ENCODE measurements at places on chromosomes 5 and 9.

DNA sequence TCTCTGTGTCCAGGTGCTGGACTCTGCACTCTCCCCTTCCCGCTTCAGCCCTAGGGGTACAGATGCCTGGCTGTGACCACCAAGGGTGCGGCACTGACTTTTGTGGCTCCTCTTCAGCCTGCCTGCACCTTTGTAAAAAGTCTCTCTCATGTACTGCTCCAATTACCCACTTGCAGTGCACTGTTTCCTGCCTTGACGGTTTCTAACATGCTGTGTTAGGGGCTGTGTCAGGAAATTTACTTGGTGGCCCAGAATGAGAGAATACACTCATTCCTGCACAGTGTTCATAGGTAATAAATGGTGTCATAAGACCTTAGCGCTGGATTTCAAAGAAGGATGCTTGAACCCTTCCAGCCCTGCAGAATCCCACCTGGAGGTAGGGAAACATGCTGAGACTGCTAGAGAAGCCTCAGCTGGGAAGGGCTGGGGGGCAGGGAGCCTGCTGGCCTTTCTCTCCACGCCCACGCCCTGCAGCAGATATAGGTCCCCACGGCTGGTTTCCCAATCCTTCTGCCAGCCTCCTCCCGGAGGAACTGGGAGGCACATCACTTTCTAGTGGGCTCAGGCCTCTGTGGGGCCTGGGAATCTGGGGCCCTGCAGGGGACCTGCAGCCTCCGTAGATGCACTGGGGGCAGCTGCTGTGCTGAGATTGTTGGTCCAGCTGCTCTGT lies 17.6 kb upstream of the HRH2 start:
- no peak for DNase-seq

DNA sequence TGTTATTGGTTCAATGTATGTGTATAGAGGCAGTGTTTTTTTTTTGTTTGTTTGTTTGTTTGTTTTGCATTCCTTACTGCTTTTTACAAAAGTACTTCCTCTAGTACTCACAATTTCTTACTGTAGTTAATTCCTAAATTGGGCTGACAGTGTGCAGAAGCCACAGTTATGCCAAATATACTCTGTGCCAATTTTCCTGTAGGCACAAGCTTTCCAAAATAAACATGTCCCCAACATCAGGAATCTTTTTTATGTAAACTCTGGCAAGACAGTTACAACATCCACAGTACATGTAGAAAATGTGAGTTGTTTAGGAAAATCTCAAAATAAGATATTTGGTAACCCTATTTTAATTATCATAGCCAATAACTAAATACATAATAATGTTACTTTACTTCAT lies 161.6 kb upstream of the TSLP start:
- no peak for DNase-seq

DNA sequence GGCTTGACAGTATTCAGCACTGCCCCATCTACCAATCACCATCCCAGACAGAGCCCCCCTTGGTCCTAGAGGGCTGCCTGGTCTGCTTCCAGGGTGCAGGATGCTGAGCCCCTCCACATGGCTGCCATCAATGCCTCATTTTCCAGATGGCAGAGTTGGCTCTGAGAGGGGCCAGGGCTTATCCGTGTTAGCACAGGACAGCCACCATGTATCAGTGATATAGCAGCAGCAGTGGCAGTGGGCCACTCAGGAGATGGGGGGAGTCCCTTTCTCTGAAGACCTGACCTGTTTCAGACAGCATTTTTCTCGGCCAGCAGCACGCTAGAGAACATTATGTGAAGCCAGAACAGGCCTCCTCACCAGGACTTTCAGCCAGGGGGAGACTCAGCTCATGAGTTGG lies 1.6 kb upstream of the SMIM32 start:
- DNase-seq = no peak

GRCh38 chr5:28542987-28543386 lies 1504.6 kb upstream of the CDH9 start:
- no peak for DNase-seq

DNA sequence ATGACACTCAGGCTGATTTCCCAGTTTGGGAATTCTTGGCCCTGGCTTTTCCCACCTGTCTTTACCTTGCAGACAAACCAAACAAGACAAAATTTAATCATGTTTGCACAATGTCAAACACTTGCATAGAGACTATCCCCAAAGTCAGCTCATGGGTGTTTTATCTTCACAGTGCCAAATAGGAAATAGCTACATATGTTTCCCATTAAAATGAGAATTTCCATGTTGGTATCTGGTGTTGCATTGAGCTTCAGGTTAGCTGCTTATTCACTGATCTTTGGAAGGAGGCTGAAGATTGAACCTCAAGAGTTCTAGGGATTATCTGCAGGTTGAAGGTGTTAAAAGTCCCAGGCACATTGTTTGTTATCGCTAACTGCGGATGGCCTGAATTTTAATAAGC lies 19.5 kb downstream of the MAP1B start:
- DNase-seq = no peak

DNA sequence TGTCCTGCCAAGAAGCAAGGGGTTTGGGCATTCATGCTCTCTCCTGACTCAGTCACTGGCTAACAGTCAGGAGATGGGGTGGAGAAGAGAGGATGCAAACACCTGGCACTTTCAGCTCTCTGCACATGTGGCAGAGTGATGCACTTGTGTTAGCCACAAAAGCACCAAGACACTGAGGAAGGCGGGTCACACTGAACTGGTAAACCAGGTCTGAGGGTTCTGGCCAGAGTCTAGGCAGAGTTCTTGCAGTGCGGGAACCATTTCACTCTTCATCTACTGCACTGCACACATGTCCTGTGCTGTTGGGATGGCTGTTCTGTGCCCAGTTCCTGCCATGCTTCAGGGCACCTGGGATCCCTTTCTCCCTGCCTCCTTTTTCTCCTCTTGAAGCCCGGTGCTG lies 157.1 kb upstream of the GDNF start:
- DNase-seq = no peak

DNA sequence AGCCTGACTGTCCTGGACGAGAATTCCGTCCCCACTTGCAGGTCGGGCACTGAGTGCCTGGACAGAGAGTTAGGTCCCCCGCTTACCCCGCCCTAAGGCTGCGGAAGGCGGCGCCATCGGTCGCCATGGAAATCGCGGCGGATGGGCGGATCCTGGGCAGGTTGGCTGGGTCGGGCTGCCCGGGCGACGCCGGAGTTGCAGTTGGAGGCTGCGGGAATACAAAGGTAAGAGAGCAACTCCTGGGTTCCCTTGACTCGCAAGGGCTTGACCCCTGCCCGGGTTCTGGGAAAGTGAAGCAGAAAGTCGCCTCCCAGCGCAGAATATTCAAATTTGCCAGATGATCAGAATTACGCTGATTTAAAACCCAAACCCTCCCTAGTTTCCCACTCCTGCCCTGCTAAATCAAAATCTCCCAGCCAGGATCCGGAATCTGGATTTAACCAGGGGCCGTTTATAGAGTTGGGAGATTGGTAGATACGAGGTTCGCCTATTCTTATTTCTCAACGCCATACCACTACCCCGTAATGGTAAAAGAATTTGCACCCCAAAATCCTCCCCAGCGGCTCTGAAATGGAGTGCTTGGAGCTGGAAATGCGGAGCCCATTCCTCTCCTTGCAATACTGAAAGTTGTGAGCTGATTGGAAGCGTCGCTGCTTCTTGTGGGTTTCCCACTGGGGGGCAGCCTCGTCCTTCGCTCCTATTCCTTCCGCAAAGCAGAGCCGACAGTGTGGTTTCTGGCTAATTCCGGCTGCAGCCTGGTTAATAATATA lies 156.4 kb upstream of the RASEF start:
- peak; percentile 60 for DNase-seq

- DNase-seq = no peak
Measured at GRCh38 chr5:153676406-153676805, 185.9 kb downstream of the GRIA1 start.

DNA sequence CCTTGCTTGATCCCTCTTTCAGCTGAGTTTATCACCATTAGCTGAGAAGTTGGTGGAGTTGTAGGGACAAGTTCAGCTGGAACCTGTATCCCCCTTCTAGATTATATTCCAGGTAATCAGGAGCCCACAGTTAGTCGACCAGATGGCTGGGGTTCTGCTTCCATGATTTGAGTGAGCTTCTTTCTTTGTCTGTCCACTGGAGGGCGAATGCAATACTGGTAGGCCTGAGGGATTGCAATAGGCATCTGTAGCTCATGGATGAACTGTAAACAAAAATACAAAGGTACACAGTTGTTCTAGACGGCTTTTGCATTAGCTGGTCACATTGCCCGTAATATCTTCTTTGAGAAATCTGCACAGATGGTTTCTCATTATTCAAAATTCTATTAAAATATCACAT lies 88.9 kb downstream of the PCSK5 start:
- DNase-seq = peak; percentile 9

GRCh38 chr5:34047143-34047542 lies 4.1 kb upstream of the C1QTNF3 start:
- DNase-seq = no peak

- no peak for DNase-seq
Measured at GRCh38 chr9:126459965-126460843, 133.6 kb downstream of the MVB12B start.

GRCh38 chr5:171898386-171898785 lies 108.1 kb downstream of the FBXW11 start:
- DNase-seq = no peak

- no peak for DNase-seq
Measured at GRCh38 chr5:112923988-112924387, 2.0 kb upstream of the REEP5 start.

DNA sequence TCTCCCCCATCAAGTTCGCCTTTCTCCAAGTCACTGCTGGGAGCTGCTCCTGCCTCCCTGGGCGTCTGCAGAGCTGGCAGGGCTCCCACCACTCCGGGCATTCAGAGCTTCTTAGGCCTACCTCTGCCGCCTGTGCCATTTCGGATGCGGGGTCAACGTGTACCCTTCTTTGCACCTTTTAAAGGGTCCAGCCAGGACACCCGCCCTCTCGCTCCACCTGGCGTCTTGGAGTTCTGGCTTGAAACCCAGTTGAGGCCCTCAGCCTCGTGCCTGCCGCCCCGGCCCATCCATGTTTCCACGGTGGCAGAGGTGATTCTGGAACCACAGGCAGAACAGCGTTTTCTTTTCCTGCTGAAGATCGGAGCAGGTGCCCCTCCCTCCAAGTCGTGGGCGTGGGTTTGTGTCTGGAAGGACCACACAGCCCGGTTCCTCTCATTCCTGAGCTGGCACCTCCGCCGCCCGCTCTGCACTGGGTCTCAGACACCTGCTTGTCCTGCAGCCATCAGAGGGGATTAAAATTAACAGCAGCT lies 32.9 kb downstream of the NDUFS6 start:
- DNase-seq = no peak

DNA sequence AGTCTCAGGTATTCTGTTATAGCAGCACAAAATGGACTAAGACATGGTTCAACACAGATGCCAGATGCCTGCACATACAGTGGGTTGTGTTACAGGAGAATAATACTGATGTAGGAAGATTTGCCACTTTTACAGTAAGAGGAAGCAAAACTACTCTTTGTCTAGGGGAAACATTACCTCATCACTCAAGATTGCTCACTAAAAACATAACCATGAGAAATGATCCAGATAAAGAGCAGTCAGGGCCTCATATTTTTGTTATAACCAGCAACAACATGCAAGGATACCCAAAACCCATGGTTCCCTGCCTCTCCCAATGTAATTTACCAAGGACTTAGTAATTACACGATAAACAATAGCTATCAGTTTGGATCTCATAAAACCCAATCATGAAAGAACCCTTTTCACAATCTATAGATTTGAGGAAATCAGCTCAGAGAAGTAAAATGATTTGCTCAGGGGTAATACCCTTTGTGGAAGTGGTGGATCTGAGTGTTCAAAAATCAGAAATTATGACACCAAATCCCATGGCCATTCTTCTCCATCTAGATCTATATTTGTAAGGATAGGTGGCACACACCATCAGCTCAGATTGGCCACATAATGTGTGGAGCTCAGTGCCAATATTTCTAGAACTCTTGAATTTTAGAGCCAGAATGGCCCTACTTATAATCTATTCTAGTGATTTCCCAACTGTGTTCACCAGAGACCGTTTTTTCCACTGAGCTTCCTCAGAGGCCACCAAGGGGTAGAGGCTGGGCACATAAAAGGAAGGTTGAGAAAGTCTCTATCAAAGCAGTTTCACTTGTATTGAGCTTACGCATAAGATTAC lies 27.8 kb downstream of the DPYSL3 start:
- DNase-seq = no peak

GRCh38 chr5:83518319-83519061 lies 46.9 kb downstream of the VCAN start:
- no peak for DNase-seq

DNA sequence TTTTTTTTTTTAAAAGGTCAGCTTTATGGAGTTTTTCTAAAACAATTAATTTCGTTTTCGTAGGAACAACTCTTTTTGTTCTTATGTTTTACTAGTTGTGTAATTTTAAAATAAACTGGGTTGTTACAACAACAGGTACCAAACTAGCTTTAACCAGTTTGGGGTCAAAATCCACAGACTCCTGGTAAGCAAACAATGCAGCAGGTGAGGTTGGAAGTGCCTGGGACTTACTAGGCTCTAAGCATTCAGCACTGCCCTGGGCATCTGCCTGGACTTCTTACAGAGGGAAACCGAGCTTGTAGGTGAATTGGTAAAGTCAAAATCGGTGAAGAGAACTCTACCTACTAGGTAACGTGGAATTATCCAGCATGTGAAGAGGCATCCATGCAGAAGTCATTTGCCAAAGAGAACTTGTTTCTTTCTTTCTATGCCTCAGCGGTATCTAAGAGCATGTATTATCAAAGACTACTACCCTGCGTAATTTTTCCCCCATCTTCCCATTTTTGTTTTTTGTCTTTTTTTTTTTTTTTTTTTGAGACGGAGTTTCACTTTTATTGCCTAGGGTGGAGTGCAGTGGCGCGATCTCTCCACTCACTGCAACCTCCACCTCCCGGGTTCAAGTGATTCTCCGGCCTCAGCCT lies 145.4 kb downstream of the KCTD16 start:
- DNase-seq = no peak

- DNase-seq = no peak
Measured at GRCh38 chr5:113274836-113275414, 159.9 kb downstream of the TSSK1B start.

GRCh38 chr9:90680534-90680933 lies 37.9 kb upstream of the DIRAS2 start:
- no peak for DNase-seq

- DNase-seq = no peak
Measured at GRCh38 chr9:15069106-15069505, 158.9 kb upstream of the FREM1 start.

- DNase-seq = no peak
Measured at GRCh38 chr5:163614787-163615186, 109.4 kb downstream of the MAT2B start.

DNA sequence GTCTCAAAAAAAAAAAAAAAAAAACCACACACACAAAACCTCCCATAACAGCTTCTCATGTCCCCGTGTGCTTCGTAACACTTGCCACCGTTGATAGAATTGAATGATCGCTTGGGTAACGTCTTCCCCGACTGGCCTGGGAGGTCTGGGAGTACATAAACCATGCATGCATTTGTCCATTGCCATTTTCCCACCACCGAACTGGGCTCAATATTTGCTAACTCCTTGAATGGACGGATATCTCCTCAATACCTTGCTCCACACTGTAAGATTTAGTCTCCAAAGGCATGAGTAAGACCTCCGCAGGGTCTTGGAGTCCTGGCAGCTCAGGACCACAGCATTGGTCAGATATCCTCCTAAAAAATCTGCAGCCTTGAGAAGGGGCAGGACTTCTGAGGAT lies 3.2 kb upstream of the P4HA2 start:
- no peak for DNase-seq

- DNase-seq = no peak
Measured at GRCh38 chr9:110763568-110763967, 95.0 kb downstream of the MUSK start.

- DNase-seq = no peak
Measured at GRCh38 chr9:108290839-108291585, 564.8 kb downstream of the ACTL7B start.

- DNase-seq = no peak
Measured at GRCh38 chr5:143734456-143734780, 77.5 kb upstream of the HMHB1 start.
